ENCODE measurements at places on chromosomes 16 and 17.

GRCh38 chr17:29138971-29139691 is 41.1 kb downstream of the MYO18A start:
- DNase-seq: peak; percentile 51

GRCh38 chr17:36935671-36936454 is 1.4 kb upstream of the LHX1 start:
- DNase-seq: no peak

DNA sequence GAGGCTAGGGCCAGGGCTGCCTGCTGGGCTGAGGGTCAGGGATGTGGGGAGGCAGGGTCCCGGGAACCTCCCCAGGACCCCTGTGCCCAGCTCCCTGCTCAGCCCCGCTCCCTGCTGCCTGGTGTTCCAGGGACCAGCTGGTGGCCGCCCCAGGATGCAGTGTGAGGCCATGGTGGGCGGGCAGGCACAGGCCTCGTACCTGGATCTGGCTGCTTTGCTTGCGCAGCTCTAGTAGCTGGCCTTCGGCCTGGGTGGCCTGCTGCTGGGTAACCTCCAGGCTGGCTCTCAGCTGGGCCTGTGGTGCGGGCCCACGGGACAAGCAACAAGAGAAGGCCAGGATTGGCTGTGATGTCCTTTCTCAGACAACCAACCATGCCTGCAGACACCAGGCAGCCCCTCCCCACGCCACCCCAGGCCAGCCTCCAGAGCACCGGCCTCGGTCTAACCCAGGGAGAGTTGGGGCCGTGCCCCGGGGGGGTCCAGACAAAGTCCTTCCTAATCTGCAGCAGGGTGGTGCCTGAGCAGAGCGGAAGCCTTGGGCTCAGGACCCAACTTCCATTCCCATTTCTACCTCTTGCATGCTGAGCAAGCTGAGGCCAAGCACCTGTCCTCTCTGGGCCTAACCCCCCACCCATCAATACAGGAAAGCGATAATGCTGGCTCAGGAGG is 4.1 kb downstream of the TRIM65 start:
- no peak for DNase-seq

- no peak for DNase-seq
These were observed 44.6 kb downstream of the NFAT5 start for GRCh38 chr16:69610356-69610755.

DNA sequence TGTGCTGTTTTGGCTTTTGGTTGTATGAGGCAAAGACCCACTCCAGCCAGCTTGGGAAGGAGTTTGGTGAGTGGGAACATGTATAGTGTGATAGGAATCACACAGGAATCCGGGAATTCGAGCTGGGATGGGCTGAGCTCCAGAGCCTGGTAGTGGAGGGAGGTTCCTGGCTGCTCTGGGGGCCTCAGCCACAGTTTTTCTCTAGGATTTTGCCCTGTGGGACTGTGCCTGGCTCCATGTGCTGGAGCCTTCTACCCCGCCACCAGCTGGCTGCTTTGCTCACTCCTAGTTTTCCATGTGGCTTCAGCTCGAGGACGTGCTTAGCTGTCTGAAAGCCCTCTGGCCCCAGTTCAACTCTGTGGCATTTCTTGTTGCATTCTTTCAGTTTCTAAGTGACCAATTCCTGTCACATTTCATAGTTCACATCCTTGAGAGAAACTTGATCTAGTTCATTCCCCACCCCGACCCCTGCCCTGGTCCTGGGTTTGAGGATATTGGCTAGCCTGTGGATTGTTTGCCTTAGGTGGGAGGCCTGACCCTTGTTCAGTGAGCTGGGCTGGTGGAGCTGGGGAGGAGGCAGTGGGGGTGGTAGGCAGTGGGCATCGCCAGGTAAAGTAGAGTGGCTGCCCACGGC is 5.0 kb downstream of the SEC14L1 start:
- no peak for DNase-seq

GRCh38 chr17:67636834-67637520 is 80.8 kb upstream of the NOL11 start:
- no peak for DNase-seq

GRCh38 chr17:81176666-81177065 is 10.6 kb upstream of the AATK start:
- DNase-seq: no peak

GRCh38 chr16:49739381-49739780 is 116.5 kb downstream of the ZNF423 start:
- no peak for DNase-seq

- DNase-seq: no peak
These were observed 47.6 kb downstream of the ABCA9 start for GRCh38 chr17:69012895-69013805.

DNA sequence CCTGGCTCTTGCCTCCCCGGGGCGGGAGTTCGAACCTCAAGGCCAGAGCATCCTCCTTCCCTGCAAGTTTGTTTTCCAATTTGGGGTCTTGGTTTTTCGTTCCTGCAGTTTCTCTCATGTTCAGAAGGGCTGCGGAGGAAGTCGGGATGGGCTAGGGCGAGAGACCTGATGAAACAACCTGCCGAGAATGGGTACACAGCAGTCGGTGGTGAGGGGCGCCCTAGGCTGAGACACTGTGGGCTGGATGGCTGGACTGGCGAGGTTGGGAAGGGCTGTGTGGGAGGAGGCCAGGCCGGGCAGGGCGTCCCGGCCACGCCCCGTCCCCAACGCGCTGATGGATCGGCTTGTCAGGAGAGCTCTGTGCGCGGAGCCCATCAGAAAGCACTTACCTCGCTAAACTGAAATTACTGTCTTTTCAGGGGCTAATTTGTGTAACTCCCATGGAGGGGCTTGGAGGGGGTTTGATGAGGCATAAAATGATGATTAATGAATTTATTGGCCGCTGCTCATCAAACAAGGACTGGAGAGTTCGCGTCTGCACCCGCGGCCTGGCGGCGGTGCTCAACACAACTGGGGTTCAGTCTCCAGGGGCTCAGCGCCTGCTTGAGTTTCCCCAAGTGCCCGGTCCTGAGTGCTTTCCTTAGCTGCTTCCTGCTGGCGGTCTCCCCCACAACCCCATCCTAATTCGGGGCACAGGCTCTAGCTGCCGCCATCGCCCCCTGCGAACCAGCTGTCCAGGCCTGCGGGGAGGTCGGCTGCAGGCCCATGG is 9.0 kb downstream of the IRX5 start:
- DNase-seq: no peak

DNA sequence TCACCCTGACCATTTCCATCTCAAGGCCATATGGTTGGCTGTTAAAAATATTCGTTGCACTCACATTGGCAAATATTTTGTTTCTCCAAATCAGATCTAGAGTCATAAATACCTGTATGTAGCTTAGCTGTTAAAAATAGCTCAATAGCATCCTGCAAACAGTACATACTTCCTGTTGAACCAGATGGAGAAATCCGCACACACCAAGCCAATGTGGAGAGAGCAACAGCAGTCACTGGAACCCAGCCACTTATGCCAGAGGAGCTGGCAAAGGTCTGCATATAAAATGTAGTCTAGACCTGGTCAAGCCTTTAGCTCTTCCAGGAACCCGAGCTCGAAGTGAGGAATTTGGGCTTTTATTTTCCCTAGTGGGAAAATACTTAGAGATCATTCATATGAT is 146.4 kb upstream of the KCNJ16 start:
- no peak for DNase-seq

DNA sequence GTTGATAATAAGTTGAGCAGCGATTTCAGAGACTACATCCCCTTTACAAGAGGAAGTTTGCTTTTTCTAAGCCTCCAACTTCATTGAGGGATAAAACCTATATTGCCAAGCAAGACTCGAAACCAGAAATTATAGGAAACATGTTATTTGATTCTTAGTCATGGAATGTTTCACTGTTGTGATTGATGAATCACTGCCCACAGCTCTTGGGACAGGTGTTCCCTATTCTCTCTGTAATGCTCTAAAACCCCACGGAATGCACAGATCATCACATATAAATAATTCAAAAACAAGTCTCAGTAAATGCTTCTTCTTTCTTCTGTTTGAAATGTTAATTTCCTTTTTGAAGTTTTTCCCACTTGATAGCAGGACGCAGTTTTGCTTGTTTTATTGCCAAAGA is 809.5 kb upstream of the GOT2 start:
- no peak for DNase-seq

DNA sequence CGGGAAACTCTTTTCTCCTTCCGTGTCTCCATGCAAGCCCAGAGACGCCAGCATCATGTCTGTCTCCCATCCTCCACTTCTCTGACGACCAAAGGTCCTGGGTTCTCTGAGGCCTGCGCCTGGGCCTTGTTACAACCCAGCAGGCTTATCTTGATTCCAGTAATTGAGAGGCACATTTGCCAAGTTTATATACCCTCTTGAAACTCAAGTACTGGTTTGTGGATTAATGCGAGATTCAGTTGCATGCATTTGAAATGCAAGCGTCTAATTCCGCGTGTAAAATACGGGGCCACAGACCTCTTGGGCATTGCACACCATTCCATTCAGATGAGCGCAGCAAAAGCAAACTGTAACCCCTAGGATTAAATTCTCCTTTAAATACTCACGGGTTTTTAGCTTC is 28.7 kb upstream of the CRISPLD2 start:
- DNase-seq: no peak

DNA sequence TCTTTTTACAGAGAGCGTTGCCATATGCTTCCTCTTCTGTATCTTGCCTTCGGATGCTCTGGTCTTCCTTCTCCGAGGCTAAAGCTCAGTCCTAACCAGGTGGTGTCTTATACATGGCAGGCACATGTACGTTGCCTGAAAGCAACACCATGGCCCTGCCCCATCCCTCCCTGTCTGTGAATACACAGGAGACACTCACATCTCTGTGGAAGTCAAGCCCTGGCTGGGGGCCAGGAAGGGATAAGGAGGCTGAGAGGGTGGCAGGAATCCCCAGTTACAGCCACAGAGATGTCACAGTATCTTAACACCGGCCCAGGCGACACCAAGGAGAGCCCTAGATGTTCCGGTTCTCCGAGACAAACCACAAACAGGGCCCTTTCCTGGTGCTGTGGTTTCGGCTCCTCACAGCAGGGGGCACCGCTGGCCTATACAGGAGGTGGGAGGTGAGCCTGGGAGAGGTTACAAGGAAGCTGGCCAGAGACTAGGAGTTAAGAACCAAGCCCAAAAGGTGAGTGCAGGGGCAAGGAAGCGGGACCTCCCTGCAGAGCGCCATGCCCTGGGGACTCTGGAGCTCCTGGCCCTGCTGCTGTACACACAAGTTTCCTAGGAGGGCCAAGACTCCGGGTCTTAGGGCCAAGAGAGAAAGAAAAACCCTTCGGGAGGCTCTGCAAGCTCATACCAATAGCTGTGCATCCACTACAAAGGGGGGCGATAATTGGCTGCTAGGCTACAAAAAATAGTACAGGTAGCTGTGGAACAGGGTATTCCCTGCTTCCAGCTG is 41.7 kb downstream of the SRL start:
- DNase-seq: peak; percentile 39

- peak; percentile 84 for DNase-seq
These were observed 68.2 kb downstream of the MYO18A start for GRCh38 chr17:29111816-29112499.

DNA sequence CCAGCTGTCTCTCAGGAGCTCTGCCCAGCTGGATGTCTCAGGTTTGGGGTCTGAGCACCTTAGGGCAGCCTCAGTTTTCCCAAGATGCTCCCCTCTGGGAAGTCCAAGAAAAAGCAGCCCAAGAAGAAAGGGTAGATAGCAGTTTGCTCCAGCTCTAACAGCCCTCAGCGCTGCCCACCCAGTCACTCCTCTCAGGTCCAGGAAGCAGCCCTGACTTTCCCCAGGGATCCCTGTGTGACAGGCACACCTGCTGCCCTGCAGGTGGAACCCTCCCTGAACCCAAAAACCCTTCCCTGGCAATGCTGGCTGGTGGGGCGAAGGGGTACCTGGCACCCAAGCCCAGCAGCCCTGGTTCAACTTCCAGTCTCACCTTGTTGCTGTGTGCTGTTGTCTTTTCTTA is 48.1 kb downstream of the BEAN1 start:
- DNase-seq: no peak

DNA sequence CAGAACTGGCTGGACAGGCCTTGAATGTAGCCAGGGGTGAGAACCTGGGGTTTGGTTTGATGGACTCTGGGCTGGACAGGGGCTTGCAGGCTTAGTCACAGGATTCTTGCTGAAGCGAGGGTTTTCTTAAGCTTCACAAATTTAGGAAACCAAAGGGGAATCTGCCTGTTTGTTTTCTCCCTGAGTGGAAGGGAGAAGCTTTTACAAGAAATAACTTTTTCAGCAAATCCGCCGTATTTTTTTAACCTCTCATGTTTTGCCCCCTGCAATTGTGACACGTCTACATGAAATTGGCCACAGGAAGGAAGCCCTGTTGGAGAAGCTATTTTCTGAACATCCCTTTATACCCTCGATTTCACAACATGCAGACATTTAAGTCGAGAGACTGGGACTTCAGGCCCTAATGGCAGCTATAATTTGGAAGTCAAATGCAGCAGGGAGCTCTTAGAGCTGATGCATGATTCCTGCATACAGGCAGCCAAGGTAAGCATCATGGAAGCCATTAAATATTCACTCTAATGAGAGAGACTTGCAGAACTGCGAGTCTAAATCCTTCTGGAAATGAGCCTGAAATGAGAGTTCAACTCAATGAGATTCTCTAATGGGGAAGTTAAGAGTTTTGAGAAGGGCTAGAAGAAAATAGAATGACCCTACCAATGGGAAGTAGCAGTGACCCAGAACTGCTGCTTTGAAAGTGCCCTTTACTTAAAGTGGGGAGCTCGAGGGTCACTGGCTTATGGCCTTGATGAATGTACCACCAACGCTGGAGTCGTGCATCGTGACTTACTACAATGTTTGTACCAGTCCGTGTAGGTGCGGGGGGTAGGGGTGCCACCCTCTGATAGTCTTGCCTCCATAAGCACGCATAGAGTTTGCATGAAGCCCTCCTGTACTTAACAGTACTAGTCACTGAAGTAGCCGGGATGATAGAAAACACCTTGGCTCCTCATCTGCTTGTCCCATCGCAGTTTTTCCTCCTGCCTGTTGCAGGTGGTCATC is 45.1 kb upstream of the IRF8 start:
- peak; percentile 13 for DNase-seq

GRCh38 chr16:55000595-55000994 is 69.9 kb downstream of the IRX5 start:
- DNase-seq: no peak

GRCh38 chr16:31474773-31475738 is 3.1 kb downstream of the TGFB1I1 start:
- no peak for DNase-seq

DNA sequence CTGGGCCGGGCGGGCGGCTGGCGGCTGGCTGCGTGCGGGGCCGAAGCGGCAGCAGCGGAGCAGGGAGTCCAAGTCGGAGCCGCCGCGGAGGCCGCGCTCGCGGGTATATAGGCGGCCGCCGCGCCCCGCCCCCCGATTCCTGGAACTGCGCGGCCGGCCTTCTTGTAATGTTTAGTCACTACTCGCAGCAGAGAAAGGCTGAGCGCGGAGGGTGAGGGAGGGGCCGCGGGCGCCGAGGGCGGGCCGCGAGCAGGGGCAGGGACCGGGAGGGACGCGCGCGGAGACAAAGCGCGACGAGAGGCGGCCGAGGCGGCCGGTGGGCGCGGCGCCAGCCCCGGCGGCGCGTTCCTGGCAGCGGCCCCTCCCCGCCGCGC is at the start of gene SOCS3:
Gene SOCS3, minus strand, starts transcription at position 81 of the 374 bp plus-strand sequence. CDS start 982 bp downstream, outside the sequence.
- peak; percentile 97 for DNase-seq

- DNase-seq: peak; percentile 27
These were observed 21.8 kb downstream of the XYLT1 start for GRCh38 chr16:17448640-17449638.

- DNase-seq: peak; percentile 15
These were observed 58.3 kb downstream of the WIPI1 start for GRCh38 chr17:68398691-68399637.

- DNase-seq: no peak
These were observed 18.4 kb upstream of the RBBP6 start for GRCh38 chr16:24520983-24521382.

GRCh38 chr16:27706866-27707685 is 157.1 kb downstream of the KATNIP start:
- DNase-seq: no peak
